ENCODE measurements at places on chromosomes 5 and 9.

GRCh38 chr9:17782430-17783149 is 203.7 kb downstream of the SH3GL2 start:
- DNase-seq: no peak

DNA sequence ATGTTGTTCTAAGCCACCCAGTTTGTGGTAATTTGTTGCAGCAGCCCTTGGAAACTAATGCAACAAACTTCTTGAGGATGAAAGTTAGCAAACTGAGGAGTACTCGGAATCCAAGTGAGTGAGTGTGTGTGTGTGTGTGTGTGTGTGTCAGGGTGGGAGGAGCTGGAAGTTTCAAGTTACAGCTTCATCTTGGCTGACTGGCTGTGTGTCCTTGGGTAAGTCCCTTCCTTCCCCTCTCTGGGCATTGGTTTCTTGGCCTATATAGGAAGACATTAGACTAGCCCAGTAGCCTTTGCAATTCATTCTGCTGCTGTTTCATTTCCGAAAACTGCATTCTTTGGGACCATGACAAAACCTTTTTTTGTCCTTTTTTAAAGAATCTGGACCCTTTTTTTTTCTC is 157.2 kb downstream of the MELK start:
- DNase-seq: peak; percentile 17

DNA sequence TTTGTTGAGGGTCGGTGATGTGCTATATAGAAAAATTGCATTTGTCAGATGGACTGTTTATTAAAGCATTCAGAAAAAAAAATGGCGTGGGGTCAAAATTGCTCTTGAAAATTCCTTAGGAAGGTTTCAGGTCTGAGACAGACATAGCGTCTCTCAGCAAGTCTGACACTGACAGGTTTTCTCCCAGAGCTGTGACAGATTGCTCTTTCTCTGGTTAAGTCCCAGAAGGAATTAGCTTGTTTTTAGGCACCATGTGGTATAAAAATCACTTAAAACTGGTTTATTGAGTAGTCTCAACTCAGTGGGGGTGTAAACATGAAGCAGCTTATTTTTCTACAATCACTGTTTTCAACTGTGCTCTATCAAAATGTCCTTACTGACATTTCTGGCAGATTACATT is 1379.8 kb downstream of the MAT2B start:
- DNase-seq: no peak

GRCh38 chr9:75096796-75097195 is 8.5 kb downstream of the OSTF1 start:
- peak; percentile 42 for DNase-seq

GRCh38 chr9:135070198-135070951 is 17.1 kb upstream of the OLFM1 start:
- no peak for DNase-seq

DNA sequence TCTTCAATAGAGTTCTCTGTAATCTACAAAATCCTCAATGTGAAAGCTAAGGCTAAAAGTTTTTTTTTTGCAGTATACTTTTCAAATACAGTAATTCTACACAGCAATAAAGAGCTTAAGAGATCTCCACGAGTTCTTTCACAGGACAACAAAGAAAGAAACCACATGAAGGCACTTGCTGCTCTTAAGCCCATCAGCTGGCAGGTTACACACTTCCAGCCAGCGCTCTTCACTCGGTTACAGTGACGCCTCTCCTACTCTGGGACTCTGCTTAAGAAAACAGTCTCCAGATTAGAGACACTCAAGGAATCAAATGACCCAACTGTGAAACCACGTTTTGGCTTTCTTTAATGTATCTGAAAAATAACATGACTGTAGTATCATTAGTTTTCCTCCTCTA is 85.0 kb downstream of the ROR2 start:
- no peak for DNase-seq

DNA sequence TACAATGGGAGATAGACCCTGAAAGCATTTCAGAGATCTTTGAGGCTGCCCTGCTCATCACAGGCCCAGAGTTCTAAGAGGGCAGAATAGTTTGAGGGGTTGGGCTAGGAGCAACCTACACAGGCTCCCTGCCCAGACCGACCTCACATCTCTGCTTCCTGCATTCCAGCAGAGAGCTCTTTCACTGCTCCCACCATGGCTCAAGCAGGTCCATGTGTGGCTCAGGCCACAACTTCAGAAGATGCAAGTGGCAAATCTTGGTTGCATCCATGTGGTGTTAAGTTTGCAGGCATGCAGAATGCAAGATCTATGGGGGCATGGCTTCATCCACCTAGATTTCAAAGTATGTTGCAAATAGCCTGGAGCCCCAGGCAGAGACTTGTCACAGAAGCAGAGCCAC is 39.0 kb downstream of the GDA start:
- no peak for DNase-seq

DNA sequence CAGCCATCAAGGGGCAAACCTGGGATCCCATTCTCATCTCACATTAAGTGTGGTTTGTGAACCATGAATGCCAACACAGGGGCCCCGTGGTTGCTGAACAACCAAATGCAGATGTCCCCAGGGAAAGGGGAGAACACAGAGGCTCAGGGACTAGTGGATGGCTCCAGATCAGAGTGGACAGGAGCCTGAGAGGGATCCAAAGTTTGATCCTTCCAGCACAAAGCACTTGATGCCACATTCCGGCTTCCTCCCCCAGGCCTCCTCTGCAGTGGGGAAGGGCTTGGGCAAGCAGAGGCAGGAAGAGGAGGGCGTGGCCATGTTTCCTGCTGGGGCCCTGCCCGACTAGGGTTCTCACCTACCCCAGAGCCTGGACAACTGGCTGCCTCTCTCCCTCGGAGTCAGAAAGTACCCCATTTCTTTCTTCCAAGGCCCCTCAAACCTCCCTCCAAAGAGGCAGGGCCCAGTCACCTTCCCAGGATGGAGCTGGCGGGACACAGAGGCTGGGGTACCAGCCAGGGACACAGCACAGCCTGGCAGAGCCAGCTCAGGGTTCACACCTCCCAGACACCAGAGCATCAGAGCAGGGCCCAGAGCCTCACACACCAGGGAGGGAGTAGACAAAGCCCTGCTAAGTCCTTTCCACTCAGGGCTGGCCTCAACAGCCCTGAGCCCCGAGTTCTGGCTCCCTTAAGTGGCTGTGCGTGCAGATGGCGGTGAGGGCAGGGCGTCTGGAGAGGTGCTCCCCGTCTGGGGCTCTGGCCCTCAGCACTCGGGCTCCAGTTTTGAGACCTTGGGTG is 4.3 kb upstream of the RNF44 start:
- DNase-seq: no peak

DNA sequence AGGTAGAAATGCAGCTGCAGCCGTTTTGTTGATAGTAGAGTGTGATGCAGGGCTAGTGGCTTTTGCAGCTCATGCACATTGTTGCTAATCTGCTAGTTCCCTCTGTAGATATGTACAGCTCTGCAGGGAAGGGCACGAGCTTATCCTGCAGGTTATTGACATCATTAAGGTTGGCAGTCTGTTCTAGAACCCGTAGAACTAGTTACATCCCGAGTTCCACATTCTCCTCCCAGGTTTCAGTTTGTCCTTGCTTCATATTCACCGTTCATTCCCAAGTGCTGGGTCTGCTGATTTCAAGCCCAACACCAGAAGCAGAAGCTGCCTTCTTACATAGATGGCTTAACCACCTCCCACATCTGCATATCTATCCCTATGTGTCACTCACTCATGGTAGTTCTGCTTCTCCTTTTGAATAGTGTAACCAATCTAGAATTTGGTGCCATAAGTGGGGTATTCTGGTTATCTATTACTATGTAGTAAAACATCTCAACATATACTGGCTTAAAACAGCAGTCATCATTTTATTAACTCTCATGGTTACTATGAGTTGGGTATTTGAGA is 38.1 kb downstream of the CRHBP start:
- no peak for DNase-seq

DNA sequence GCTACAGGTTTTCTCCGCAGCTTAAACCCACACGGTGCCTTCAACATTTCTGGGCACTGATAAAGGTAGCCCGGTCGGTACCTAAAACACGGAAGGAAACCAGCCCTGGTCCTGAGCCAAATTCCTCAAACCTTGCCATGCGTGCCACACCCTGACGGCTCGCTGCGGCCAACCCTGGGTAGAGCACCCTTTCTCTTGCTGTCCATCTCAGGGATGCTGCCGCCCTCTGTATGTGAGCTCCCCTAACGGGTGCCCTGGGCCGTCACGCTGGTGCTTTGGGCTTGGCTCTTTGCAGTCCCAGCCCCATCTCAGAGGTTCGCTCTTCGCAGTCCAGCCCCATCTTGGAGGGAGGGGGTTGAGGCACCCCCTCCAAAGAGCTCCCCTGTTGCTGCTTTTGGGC is 43.9 kb downstream of the PNPLA7 start:
- DNase-seq: no peak

GRCh38 chr5:1748845-1749244 is 50.8 kb downstream of the MRPL36 start:
- no peak for DNase-seq

DNA sequence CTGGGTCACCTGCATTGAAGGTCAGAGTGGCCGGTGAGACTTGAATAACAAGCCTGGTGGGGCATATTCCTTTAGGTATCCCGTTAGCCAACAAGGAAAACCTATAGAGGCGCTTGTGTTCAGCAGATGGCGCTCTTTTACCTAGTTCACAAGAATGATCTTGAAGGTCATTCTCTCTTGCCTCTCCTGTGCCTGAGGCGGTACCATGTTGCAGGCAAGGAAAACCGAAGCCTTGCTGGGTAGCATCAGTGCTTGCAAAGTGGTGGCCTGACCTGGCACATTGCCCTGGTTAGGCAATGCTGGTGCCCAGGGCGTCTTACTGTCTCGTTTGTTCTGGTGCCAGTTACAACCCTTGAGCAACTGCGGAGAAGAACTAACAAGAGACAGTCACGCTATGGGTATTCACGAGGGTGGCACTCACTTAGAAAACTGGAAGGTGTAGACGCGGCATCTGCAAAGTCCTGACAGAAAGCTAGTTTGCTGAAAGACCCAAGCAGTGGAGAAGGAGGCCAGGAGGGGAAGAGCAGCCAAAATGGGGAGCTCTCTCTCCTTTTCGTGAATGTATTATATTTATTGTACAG is 56.7 kb downstream of the AOPEP start:
- DNase-seq: peak; percentile 90

DNA sequence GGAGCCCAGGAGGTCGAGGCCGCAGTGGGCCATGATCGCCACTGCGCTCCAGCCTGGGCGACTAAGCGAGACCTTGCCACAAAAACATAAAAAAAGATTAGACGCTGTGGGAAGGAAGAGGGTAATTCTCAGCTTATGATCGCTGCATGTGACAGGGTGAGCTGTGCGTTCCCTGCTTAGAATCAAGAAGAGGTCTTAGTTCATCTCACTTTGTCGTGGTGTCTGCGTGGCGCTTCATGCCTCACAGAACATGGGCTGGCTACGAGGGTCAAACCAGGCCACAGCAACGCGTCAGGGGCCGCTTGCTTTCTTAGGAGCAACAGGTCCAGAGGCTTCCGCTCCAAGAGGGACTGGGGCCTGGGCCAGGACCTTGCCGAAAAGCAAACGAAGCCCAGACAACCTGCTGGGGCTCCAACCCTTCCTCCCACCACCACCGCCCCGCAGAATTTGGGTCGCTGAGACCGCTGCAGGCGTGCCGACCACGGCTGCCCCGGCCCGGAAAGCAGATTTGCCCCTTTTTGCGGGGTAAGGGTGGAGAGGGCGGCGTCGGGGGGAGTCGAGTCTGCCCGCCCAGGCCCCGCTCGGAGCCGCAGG is 10.0 kb upstream of the GRIN1 start:
- DNase-seq: peak; percentile 28

DNA sequence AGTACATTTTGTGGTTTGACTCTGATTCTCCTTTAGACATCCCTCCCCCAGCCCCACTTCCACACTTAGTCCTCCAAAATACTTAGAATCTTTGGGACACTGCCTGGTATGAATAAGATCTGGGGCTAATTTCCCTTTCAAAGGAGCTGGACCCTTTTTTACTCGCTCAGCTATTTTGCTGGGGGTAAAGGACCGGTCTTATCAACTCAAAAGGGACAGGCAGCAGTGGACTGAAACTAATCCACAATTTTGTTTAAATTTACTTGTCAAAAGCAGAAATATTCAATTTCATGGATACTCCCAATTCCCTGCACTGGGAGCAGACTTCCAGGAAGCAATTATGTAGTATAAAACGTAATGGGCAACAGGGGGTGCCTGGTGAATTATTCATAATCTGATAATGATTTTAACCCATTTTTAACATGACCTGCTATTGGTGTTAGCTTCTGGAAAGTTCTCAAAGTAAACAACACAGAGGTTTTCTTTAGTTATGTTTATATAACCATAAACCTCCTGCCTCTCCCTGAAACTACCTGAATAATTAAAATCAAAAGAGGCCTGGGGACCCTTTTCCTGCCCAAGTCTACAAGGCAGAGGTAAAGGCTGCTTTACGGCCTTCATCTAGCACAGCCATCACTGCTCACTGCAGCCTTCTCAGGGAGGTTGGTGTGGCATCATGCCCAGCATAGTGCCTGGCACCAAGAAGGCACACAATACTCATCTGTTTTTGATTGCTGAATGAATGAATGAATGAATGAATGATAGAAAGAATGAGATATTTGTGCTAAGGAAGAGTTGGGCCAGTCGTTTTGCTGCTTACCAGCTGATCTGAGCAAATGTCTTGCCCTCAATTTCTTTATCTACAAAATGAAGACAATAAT is 44.2 kb upstream of the GNPDA1 start:
- no peak for DNase-seq

- DNase-seq: no peak
These were observed 72.3 kb downstream of the DROSHA start for GRCh38 chr5:31459594-31459993.

GRCh38 chr5:57298985-57299491 is 125.2 kb downstream of the GPBP1 start:
- peak; percentile 87 for DNase-seq

DNA sequence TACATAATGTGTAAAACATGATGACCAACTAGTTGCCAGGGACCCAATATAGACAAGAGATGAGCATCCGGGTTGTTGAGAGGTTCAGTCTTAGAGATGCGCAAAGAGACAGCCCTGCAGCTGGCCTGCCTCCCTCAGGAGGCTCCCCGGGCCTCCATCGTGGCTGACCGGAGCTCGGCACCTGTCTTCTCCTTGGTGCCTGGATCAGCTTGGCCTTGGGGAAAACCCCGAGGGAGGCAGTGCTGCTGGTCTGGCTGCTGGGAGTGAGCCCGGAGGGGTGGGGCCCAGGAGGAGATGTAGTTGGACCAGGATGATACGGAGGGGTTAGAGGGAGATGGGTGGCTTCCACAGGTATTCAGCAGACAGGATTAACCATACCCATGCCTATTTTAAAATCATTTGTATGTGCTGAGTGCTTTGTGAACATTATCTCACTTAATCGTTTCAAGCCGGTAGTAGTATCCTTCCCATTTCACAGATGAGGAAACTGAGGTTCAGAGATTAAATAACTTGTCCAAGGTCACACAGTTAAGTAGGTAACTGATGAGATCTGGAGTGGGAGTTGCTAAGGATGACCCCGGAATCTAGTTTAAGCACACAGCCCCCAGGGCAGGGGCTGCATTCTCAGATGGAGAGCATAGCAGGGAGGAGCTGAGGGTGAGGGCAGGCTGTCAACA is 173.8 kb downstream of the COL23A1 start:
- no peak for DNase-seq

- DNase-seq: peak; percentile 89
These were observed 26.5 kb downstream of the ANKRD33B start for GRCh38 chr5:10590226-10590999.

Measured in ELR (cell line).